ENCODE measurements at places on chromosomes 13 and 19.

GRCh38 chr19:1110809-1111640 lies 7.2 kb downstream of the GPX4 start:
- no peak for DNase-seq

GRCh38 chr19:658059-658839 lies 4.8 kb downstream of the RNF126 start:
- DNase-seq = no peak

GRCh38 chr13:87981416-87981815 lies 310.2 kb downstream of the SLITRK5 start:
- DNase-seq = no peak

DNA sequence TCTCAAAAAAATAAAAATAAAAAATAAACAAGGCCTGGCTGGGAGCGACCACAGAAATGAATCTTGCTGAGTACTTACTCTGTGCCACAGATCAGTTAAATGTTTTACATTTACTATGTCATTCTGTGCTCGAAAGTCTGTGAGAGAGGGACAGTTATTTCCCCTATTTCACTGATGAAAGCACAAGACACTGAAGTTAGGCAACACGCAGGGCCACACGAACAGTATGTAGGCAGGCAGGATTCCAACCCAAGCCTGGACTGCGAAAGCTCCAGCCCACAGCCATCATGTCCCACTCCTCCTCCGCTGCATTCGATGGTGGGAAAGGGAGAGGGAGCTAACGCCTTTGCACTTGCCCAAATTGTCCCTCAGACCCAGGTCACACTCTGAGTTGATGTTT lies 34.2 kb downstream of the RUBCNL start:
- DNase-seq = no peak

All from brain pericyte (primary cell).